ENCODE measurements at places on chromosomes 11 and 22. TPM values are rescaled to one million over a fixed set of nuclear protein-coding genes. Genes with fewer than 3 reads are reported as not detected.

- no peak for DNase-seq
Observed at GRCh38 chr11:76369406-76369805, 11.5 kb downstream of the THAP12 start.

DNA sequence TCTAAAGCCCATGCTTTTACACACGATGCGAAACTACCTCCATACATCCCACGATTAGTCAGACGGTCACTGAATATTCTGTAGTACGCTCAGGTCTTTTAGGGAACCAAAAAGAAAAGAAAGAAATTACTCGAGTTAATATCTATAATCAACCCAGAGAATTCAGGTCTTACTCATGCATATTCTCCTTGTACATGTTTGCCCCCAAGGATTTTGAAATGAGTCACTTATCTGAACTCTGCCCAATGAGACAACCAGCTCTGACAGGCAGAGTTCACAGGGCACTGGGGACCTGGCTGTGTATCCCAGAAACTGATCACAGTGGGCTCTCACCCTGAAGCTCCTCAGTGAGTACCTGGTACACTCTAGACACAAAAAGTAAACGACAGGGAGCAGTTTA, 29.2 kb downstream of the RASSF10 start:
- no peak for DNase-seq

GRCh38 chr11:60314635-60315321, 12.3 kb upstream of the MS4A6E start:
- DNase-seq, result no peak

DNA sequence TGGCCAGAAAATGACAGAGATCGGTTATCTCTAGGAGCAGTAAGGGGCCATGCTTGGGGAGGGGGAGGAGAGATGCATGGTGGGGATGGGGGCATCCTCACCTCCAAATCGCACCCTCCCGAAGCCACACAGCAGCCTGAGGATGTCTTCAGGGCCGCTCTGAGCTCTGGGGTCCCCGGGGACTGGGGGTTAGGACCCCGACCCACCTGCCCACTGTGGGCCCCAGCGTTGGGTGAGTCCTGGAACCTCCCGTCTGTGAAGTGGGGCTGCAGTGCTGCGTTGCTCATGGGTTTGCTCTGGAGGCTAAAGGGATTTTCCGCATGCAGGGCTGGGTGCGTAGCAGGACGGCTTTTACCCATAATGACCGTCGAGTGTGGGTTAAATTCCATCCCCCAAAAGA, 1046.3 kb downstream of the BRD1 start:
- no peak for DNase-seq

Gene ADAMTS8
- total RNA-seq, result 0.13 TPM

Gene ASCC2
- 33.6 TPM for total RNA-seq

All from myocyte (in vitro differentiated cells).